Spinal cord (tissue), 10 donors: ENCODE measurements at places on chromosomes 5 and 9.

- DNase-seq, result no peak
These were observed 24.6 kb downstream of the B4GALT1 start for GRCh38 chr9:33142535-33142934.

- DNase-seq, result no peak
These were observed 152.6 kb downstream of the RGS3 start for GRCh38 chr9:113616116-113616515.

- DNase-seq, result peak; percentile 33
These were observed 1.2 kb downstream of the UHRF2 start for GRCh38 chr9:6414247-6414641.

DNA sequence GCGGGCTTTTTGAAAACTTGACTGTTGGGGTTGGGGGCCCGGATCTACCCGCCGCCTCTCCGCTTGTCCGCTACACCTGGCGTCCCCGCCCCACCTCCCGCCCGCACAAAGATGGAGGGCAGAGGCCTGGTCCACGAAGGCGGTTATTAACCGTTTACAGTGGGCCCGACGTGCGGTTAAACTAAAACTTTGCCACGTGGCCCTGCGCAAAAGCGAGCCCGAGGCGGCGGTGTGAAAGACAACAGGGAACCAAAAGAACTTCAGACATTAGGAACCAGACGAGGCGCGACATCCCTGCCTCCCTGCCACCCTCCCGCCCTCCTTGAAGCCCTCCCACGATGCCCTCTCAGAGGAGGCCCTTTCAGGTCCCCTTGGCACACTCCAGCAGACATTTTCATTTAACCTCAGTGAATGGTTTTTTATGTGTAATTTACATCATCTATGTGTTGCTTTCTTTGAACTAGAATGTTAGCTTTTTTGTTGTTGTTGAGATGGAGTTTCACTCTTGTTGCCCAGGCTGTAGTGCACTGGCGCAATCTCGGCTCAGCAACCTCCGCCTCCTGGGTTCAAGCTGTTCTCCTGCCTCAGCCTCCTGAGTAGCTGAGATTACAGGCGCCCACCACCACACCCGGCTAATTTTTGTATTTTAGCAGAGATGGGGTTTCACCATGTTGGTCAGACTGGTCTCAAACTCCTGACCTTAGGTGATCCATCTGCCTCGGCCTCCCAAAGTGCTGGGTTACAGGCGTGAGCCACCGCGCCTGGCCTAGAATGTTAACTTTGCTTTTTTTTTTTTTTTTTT is 999 bp upstream of the HNRNPA0 start:
- DNase-seq, result no peak

GRCh38 chr9:109939698-109940342 is 159.8 kb downstream of the PALM2AKAP2 start:
- no peak for DNase-seq

DNA sequence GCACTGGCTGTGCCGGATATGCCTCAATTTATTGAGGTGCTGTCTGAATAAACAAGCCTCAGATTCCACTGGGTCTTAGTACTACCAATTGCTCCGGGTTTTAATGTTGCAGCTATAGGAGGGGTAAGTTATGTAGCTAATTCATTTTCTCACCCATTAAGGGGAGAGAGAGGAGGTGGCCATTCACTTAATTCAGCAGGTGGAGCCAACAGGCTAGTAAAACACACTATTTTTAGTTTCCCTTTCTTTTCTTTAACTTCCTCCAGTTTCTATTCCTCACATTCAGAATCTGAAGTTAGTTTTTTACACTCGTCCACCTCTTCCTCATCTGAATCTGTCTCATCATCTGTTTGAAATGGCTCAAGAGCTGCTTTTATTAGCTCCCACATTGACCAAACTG is 105.6 kb upstream of the CDH10 start:
- no peak for DNase-seq

GRCh38 chr5:139877129-139877597 is 81.6 kb downstream of the PSD2 start:
- DNase-seq, result no peak

GRCh38 chr9:78777747-78778146 is 480.8 kb downstream of the PSAT1 start:
- no peak for DNase-seq

GRCh38 chr5:36777105-36777757 is 99.3 kb upstream of the NIPBL start:
- peak; percentile 22 for DNase-seq

DNA sequence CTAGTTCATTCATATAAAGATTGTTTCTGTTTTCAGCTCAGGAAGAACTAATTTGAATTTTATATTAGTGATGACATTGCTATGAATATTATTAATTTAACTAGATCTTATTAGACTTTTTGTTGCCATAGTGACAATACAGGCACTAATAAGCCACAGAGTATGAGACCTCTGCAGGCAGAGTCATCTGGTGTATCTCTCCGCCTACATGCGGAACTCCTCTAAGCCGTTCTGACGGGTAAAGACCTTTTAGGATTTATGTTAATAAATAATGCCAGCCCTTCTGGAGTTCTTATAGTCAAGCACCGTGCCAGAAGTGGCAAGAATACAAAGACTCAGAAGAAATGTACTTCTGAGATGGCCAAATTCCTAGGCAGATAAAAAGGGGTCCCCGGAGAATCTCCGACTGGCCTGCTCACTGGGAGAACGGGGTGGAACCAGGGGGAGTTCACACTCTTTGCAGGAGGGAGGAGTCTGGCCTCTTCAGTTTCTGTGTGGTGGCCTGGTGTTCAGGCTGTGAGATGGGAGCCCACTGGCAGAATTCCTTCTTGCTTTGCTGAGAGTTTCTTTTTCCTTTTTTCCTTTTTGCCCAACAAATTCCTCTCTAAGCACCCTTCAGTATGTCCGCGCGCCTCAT is 85.1 kb upstream of the IL12B start:
- no peak for DNase-seq

GRCh38 chr5:38210676-38211353 is 47.5 kb upstream of the EGFLAM start:
- DNase-seq, result no peak

DNA sequence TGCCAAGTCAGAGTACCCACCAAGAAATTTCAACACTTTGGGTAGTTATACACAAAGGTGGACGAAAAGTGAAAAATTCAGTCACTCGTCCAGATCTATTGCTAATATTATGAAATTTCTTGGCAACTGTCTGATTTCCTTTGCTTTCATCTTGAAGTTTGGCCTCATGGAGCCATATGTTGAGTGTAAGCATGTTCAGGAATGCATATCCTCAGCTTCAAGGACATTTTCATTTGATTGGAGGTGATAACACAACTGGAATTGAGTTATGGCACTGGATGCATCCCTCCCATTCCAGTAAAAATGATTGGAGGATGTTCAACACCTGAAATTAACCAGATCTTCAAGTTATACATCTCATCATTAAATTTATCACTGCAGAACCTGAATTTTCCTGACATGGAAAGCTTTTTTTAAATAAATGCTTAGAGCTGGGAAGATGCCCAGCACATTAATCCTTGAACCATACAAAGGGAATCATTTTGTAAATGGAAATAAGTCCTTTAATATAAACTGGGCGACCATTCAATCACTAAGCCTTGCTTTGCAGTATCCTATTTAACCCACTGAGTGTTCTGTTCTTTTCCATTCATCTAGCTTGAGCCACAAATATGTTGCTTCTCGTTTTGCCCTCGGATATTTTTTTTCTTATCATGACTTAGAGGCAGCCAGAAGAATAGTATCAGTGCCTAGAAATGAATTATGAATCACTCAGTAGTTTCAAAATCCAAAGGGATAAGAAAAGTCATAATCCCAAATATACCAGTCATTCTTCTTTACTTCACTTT is 273.7 kb upstream of the PIK3R1 start:
- no peak for DNase-seq

DNA sequence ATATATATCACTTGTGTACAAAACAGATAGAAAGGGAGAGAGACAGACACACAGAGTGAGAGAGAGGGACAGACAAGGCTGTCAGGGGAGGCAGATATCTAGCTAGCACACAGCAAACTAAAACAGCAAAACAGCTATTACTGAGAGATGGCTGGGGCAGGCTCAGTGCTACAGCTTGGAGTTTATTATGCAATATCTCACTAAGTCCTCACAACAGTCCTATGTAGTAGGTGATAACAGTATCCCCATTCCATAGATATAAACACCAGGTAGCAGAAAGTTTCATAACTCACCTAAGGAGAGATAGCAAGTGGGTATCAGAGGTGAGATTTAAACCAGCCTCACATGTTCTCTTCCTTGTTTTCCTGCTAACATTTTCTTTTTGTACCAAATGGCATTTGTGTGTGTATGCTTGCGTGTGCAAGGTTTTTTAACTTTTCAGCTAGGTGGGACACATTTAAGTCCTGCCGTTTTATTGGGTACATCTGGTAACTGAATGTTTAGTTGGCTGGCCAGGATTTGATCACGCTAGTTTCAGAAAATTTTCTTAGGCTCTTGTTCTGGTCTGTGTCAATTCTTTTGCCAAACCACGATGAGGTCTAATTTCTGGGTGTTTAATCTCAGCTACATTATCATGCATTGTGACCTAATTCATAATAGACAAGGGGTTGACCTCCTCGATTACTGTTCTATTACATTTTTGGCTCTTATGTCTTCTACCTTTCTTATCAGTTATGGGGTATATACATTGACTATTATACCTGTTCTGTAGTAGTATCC is 105.1 kb downstream of the LMNB1 start:
- no peak for DNase-seq

DNA sequence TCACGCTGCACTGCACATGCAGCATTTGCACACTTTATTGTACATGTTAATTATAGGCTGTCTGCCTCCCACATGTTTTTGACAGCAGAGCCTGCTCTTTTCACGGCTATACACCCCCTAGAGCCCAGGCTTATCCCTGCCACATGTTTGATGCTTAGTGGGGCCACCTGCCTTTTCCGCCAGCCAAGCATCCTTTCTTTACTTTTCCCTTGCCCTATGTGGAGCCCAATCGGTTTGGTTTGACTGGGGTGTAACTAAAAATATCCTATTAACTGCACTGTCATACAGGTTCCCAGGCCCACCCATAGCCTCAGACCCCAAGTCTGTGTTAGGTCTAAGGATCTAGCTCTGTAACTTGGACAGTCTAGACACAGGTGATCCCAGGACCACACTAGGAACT is 18.9 kb upstream of the S1PR3 start:
- DNase-seq, result no peak

DNA sequence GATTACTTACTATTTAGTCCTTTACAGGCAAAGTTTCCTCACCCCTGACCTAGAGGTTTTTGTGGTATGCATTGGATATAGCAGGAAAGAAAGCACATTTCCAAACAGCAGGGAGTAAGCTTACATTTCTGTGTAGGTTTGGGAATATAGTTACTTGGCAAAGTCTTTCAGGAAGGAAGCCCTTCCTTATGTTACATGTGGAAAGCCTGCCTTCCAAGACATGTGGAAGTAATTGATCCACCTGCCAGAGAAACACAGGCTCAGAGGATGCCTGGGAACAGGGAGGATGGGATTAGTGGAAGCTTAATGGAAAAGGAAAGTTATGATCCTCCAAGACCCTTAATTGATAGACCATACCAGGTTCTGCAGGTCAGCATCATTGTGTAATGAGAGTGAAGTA is 87.3 kb upstream of the PPP1R2B start:
- DNase-seq, result no peak

DNA sequence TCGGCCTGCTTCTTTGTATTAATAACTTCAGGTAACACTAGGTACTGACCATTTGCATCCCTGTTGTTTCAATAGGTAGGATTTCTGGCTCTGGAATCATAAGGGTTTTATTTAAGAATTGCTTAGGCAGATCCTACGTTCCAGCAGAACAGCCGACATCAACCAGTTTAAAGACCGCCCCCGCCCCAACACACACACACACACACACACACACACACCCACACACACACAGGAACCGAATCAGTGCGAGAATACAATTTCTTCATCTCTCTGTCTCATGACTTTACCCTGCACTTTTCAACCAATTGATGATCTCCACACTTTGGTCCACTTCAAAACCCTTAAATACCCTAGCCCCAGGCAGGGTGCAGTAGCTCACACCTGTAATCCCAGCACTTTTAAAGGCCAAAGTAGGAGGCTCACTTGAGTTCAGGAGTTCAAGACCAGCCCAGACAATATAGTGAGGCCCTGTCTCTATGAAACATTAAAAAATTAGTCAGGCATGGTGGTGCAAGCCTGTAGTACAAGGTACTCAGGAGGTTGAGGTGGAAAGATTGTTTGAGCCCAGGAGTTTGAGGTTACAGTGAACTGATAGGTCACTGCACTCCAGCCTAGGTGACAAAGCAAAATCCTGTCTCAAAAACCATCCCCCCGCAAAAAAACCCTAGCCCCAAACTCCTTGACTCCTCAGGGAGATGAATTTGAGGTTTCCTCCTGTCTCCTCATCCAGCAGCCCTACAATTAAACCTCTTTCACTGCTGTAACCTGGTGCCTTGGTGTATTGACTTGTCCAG is 2.7 kb upstream of the MTMR12 start:
- no peak for DNase-seq

GRCh38 chr9:37941253-37941652 is 37.3 kb upstream of the SLC25A51 start:
- no peak for DNase-seq

DNA sequence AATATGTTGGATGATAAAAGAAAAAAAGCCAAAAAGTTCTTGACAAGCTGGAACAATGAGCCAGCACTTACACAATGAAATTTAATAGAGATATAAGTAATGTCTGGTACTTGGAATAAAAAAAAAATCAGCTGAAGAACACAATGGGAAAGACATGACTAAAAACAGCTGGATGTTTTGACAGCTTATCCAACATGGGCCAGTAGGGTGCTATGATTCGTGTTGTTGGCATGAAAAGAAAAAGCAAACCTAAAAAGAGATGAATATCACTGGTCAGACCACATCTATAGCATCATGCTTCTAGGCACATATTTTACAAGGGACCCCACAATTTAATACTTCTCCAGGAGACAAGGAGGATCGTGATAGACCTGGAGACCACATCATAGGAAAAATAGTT is 175.3 kb downstream of the ARL15 start:
- DNase-seq, result no peak

- no peak for DNase-seq
These were observed at the start of gene PKN3 for GRCh38 chr9:128702445-128702948. Gene PKN3 (plus strand): TSS chr9:128702503. CDS start chr9:128702916, 413 bp downstream.

- DNase-seq, result no peak
These were observed 363.6 kb upstream of the CYLC2 start for GRCh38 chr9:102631559-102631958.

- no peak for DNase-seq
These were observed 262.1 kb upstream of the KLF4 start for GRCh38 chr9:107751567-107752210.

- DNase-seq, result no peak
These were observed 14.8 kb downstream of the NDST1 start for GRCh38 chr5:150522504-150523414.

DNA sequence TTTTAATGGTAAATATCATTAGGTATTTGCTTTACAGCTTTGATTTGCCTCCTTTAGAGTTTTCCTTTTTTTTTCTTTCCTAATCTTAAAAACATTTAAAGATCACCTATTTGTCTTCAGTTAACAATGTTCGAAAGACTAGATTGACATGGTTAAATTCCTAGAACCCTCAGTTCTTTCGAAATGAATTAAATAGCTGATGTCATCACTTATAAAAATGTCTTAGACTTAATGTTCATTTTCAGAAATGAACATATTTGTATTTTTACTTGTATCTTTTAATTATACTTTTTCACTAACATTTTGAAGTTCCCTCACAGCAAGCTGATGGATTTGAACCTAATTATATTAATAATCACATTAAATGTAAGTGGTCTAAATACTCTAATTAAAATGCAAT is 205.3 kb upstream of the IRX4 start:
- DNase-seq, result no peak

- DNase-seq, result no peak
These were observed 186.0 kb downstream of the NXNL2 start for GRCh38 chr9:88721025-88721424.

- no peak for DNase-seq
These were observed 249.9 kb downstream of the NPR3 start for GRCh38 chr5:32961059-32961415.
